ENCODE measurements at places on chromosomes 13 and 19.

- no peak for DNase-seq
Observed at GRCh38 chr13:43983373-43983772, 103.7 kb downstream of the LACC1 start.

GRCh38 chr19:49875857-49876421 is 1.2 kb downstream of the AKT1S1 start:
- DNase-seq, result no peak

- no peak for DNase-seq
Observed at GRCh38 chr19:4582980-4583842, 23.7 kb upstream of the SEMA6B start.

- no peak for DNase-seq
Observed at GRCh38 chr19:49161987-49162386, 4.4 kb downstream of the TRPM4 start.

GRCh38 chr13:66345971-66346370 is 884.2 kb downstream of the PCDH9 start:
- DNase-seq, result no peak

DNA sequence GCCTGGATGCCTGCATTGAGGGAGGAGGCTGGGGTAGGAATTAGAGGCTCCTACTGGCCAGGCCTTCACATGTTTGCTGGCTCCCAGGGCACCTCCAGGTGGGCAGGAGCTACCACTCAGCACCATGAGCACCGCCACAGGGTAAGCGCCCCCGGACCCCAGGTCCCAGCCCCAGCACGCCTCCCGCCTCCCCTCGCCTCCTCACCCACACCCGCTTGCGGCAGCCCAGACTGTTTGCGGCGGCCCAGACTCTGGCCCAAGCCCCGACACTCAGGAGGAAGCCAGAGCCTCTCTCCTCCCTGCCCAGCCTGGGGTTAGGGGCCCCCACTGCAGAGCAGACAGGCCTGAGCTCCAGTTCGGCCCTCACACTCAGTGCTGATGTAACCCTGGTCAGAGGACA is 652 bp downstream of the EPS8L1 start:
- no peak for DNase-seq

DNA sequence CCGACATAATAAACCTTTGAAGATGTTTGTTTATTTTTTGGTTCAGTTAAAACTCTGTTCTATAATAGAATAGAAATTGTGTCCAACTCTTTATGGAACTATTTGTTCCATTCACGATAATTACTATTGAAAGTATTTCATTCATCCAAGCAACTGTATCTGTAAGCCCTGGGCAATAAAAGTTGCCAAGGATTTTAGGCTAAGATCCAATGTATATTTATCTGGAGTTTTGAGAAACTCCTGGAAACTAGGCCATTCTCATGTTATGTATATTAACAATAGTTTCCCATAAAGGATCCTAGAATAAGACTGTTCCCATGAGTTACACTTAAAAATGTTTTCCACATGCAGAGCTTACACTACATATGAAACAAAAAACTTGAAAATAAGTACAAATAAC is 261.6 kb downstream of the SLITRK6 start:
- no peak for DNase-seq

GRCh38 chr13:98697791-98698190 is 54.7 kb downstream of the SLC15A1 start:
- no peak for DNase-seq

GRCh38 chr19:55224038-55224665 is 4.4 kb downstream of the TMEM86B start:
- no peak for DNase-seq

- DNase-seq, result no peak
Observed at GRCh38 chr19:33781996-33782395, 14.7 kb upstream of the KCTD15 start.

- DNase-seq, result peak; percentile 3
Observed at GRCh38 chr13:89401264-89401675, 1730.1 kb downstream of the SLITRK5 start.

GRCh38 chr19:3507371-3508120 is 1.4 kb downstream of the FZR1 start:
- no peak for DNase-seq

GRCh38 chr19:55379174-55379573 is 2.5 kb downstream of the TMEM190 start:
- no peak for DNase-seq

GRCh38 chr13:29260684-29261083 is 334.8 kb downstream of the SLC7A1 start:
- DNase-seq, result no peak

DNA sequence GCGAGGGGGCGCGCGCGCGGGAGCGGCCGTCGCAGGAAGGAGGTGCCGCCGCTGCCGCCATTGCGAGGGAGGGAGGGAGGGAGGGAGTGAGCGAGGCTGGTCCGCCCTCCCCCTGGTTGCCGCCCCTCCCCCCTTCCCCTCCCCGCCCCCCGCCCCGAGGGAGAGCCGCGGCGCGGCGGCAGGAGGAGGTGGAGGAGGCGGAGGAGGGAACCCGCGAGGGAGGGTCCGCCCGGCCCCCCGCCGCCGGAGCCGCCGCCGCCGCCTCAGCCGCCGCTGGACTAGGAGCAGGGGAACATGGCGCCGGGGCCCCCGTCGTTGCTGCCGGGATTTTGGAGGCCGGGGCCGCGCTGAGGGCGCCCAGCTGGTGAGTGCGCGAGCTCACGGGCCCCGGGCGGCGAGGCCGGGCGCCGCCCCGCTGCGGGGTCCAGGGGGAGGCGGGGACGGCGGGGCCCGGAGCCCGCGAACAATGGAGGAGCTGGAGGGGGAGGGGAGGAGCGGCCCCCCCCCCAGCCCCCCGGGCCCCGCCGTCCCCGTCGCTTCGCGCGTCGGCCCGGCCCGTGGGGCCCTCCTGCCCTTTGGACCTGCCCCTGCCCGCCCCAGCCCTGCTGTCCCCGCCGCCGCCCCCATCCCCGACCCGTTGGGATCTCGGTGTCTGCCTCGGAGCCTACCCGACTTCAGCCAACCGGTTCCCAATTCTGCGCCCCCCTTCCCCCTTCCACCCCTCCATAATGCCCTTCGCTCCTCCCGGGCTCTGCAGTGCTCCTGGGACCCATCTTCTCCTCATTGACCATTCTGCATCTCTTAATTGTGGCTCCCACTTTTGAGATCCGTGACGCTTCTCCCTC is at the start of gene ARHGAP35:
ARHGAP35 (plus strand) TSS at position 152 of the 845 bp plus-strand sequence. CDS start 57,679 bp downstream, outside the sequence.
- no peak for DNase-seq
